Myometrial cell (primary cell): ENCODE measurements at places on chromosomes 1 and 21. TPM values are rescaled to one million over a fixed set of nuclear protein-coding genes. Genes with fewer than 3 reads are reported as not detected.

The REN gene
- 1.1 and 2.9 TPM in 2 replicates for total RNA-seq

The PPOX gene
- 12.4 and 32.0 TPM in 2 replicates for total RNA-seq

The CNN3 gene
- 243 and 268 TPM in 2 replicates for total RNA-seq

The SDCCAG8 gene
- 38.6 and 44.3 TPM in 2 replicates for total RNA-seq

The B3GALT2 gene
- 0.29 and 0.53 TPM in 2 replicates for total RNA-seq

The MAP3K6 gene
- 21.4 and 34.9 TPM in 2 replicates for total RNA-seq

The LMX1A gene
- not detected in 2 replicates for total RNA-seq

The VWA5B1 gene
- total RNA-seq = not detected in 2 replicates

The CLDN17 gene
- not detected in 2 replicates for total RNA-seq

The PTGER3 gene
- not detected in 2 replicates for total RNA-seq

The BGLAP gene
- total RNA-seq = 3.7 TPM in 1 of 2 replicates, not detected in the other

The TCEA3 gene
- total RNA-seq = 3.0 and 4.6 TPM in 2 replicates
